ENCODE measurements at places on chromosomes 3 and 15.

- H3K4me1 ChIP-seq: peaks cover 6% of the 10 kb centered on the region
- H3K27ac ChIP-seq: no peak overlapping the region
- H3K36me3 ChIP-seq: no peaks in the 10 kb centered on the region
Measured at GRCh38 chr15:92669432-92669831, 13.9 kb upstream of the FAM174B start.

DNA sequence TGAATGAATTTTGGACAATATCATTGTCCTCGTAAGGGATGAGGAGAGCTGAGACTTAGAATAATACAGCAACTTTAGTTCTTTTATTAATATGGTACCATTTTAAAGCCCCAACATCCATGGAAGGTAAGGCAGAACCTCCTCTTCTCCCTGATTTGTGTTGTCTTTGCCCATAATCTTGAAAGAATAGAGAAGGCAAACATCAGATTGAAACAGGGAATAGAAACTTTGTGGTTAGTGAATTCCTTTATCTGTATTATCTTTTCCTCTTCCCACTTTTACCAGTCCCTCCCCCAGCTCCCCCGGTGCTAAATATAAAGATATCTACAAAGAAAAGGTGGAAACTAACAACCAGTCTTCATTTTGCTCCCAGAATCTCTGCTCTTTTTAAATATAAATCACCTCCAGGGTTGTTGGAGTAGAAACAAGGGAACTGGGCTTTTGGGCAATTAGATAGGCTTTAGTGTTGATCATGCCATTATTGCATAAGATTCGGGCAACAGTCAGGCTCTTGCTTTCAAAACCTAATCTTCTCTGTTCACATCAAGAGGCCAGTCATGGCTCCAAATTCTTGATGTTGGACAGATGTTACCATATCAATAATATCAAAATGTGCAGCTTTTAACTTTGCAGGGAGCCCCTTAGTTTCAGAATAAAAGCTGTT is 32.5 kb downstream of the ITPR1 start:
- H3K4me3 ChIP-seq: no peak overlapping the region
- no peak overlapping the region for H3K27ac ChIP-seq
- DNase-seq: no peak
- no peaks in the 10 kb centered on the region for H3K27me3 ChIP-seq

DNA sequence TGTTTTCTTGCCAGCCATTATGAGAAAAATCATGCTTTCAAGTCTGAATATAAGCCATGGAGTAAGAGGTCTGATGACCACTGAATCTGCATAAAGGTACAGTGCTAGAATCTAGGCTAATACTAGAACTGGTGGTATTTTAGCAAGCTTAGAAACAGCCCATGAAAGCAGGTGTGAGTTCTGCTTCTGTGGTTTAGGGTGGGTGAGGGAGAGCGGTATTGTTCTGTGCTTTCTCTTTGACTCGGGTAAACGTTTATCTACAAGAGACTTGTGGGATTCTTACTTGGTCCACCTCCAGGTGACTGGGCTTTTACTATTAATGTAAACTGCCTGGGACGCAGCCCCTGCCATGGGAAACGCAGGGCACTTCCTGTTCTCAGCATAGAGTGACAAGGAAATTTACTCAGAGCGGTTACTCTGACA is 55.2 kb downstream of the PGPEP1L start:
- peak overlapping the region; percentile 10 for H3K4me3 ChIP-seq
- peaks cover 23% of the 10 kb centered on the region for H3K36me3 ChIP-seq
- peaks cover 19% of the 10 kb centered on the region for H3K4me1 ChIP-seq
- H3K27me3 ChIP-seq: no peaks in the 10 kb centered on the region
- H3K27ac ChIP-seq: peak overlapping the region; percentile 69
- no peak for DNase-seq

- H3K27ac ChIP-seq: no peak overlapping the region
- no peaks in the 10 kb centered on the region for H3K36me3 ChIP-seq
- no peak for DNase-seq
- H3K27me3 ChIP-seq: no peaks in the 10 kb centered on the region
- H3K4me1 ChIP-seq: no peaks in the 10 kb centered on the region
- H3K4me3 ChIP-seq: no peak overlapping the region
Measured at GRCh38 chr15:37134699-37135131, 34.4 kb upstream of the MEIS2 start.

GRCh38 chr15:90141646-90142045 is 39.4 kb upstream of the IDH2 start:
- peaks cover 27% of the 10 kb centered on the region for H3K4me1 ChIP-seq
- no peaks in the 10 kb centered on the region for H3K27me3 ChIP-seq
- H3K27ac ChIP-seq: peak overlapping the region; percentile 24
- H3K4me3 ChIP-seq: no peak overlapping the region
- H3K36me3 ChIP-seq: no peaks in the 10 kb centered on the region
- no peak for DNase-seq

- H3K27me3 ChIP-seq: peaks cover 13% of the 10 kb centered on the region
- H3K36me3 ChIP-seq: no peaks in the 10 kb centered on the region
- H3K27ac ChIP-seq: no peak overlapping the region
- no peak overlapping the region for H3K4me3 ChIP-seq
- peaks cover 5% of the 10 kb centered on the region for H3K4me1 ChIP-seq
- DNase-seq: no peak
Measured at GRCh38 chr15:69849232-69849610, 248.5 kb downstream of the TLE3 start.

- peaks cover 75% of the 10 kb centered on the region for H3K36me3 ChIP-seq
- H3K27me3 ChIP-seq: no peaks in the 10 kb centered on the region
- no peak for DNase-seq
- peaks cover 62% of the 10 kb centered on the region for H3K4me1 ChIP-seq
Measured at GRCh38 chr15:101225658-101226057, 26.2 kb downstream of the CHSY1 start.

GRCh38 chr3:61236556-61236955 is 14.7 kb downstream of the FHIT start:
- peaks cover 5% of the 10 kb centered on the region for H3K4me1 ChIP-seq
- no peak overlapping the region for H3K4me3 ChIP-seq
- no peak for DNase-seq
- no peaks in the 10 kb centered on the region for H3K27me3 ChIP-seq

DNA sequence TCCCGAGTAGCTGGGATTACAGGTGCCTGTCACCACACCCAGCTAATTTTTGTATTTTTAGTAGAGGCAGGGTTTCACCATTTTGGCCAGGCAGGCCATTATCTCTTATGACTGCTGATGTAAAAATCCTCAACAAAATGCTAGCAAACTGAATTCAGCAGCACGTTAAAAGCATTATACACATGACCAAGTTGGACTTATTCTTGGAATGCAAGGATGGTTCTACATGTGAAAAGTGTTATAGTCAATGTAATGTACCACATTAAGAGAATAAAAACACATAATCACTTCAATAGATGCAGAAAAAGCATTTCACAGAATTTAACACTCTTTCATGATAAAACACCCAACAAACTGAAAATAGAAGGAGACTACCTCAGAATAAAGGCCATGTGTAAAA is 20.2 kb downstream of the RNF13 start:
- no peak overlapping the region for H3K27ac ChIP-seq
- H3K4me1 ChIP-seq: no peaks in the 10 kb centered on the region
- H3K36me3 ChIP-seq: peaks cover 65% of the 10 kb centered on the region
- DNase-seq: no peak
- H3K4me3 ChIP-seq: no peak overlapping the region

- H3K4me3 ChIP-seq: no peak overlapping the region
- H3K36me3 ChIP-seq: peaks cover 50% of the 10 kb centered on the region
- no peaks in the 10 kb centered on the region for H3K27me3 ChIP-seq
- DNase-seq: peak; percentile 30
- peak overlapping the region; percentile 5 for H3K27ac ChIP-seq
Measured at GRCh38 chr15:32651229-32651837, 9.8 kb downstream of the SCG5 start.

DNA sequence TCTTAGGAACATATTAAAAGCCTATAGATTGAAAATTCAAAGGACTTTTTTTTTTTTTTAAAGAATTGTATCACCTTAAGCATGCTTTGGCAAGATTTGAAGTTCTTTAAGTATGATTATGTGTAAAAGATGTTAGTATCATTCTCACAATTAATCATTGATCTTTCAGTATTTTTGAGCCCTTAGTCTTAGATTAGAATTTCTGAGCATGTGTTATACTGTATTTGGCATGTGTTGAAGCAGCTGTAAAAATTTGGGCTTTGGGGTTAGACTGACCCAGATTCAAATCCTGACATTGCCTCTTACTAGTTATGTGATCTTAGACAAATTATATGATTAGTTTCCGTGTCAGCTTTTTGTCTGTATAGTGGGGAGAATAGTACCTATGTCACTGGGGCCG is 6.3 kb downstream of the OXSR1 start:
- peaks cover 69% of the 10 kb centered on the region for H3K4me1 ChIP-seq
- no peak for DNase-seq

GRCh38 chr3:47515864-47516319 is 2.4 kb upstream of the ELP6 start:
- H3K4me1 ChIP-seq: peaks cover 17% of the 10 kb centered on the region
- no peak for DNase-seq
- peaks cover 4% of the 10 kb centered on the region for H3K27me3 ChIP-seq

DNA sequence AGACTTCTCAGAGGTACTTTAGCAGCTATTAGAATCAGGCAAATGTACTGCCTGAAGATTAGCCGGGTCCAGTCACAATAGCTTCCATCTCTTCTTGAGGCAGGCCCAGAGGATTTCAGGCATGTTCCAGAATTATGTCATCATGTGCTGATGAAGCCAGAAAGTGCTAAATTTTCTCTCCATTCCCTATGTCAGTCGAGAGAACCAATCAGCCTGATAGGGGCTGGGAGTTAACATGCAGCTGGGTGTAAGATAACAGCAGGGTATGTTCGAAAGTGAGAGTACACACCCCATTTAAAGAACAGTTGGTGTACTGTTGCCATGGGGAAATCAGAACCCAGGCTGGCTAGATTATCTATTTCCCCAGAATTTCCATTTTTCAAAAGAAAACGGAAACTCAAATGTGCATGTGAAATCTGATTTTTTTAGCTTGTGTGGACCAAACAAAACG is 48.7 kb downstream of the MYH15 start:
- H3K4me1 ChIP-seq: peaks cover 3% of the 10 kb centered on the region
- no peak for DNase-seq
- no peak overlapping the region for H3K27ac ChIP-seq
- H3K4me3 ChIP-seq: no peak overlapping the region
- peaks cover 5% of the 10 kb centered on the region for H3K27me3 ChIP-seq

DNA sequence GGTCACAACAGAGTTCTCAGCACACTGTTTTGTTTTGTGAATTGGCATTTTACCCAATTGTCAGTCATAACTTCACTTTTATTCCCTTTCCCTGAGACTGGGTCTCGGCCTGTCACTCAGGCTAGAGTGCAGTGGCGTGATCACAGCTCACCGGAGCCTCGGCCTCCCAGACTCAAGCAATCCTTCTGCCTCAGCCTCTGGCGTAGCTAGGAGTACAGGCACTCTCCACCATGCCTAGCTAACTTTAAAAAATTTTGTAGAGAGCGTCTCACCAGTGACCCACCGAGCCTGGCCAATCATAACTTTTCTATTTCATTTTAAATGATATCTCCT is 26.5 kb downstream of the TRIM71 start:
- peaks cover 10% of the 10 kb centered on the region for H3K4me1 ChIP-seq
- no peak for DNase-seq
- peaks cover 7% of the 10 kb centered on the region for H3K27me3 ChIP-seq
- no peak overlapping the region for H3K4me3 ChIP-seq

- no peak overlapping the region for H3K27ac ChIP-seq
- no peak overlapping the region for H3K4me3 ChIP-seq
- H3K4me1 ChIP-seq: peaks cover 10% of the 10 kb centered on the region
- H3K36me3 ChIP-seq: no peaks in the 10 kb centered on the region
- no peaks in the 10 kb centered on the region for H3K27me3 ChIP-seq
Measured at GRCh38 chr3:126544596-126545281, 14.0 kb downstream of the C3orf22 start.

- H3K4me1 ChIP-seq: no peaks in the 10 kb centered on the region
- DNase-seq: no peak
- H3K27me3 ChIP-seq: no peaks in the 10 kb centered on the region
- no peaks in the 10 kb centered on the region for H3K36me3 ChIP-seq
- no peak overlapping the region for H3K4me3 ChIP-seq
Measured at GRCh38 chr15:33454996-33455395, 144.2 kb downstream of the RYR3 start.

GRCh38 chr15:59687836-59688235 is 1.3 kb downstream of the BNIP2 start:
- peaks cover 42% of the 10 kb centered on the region for H3K36me3 ChIP-seq
- peaks cover 48% of the 10 kb centered on the region for H3K4me1 ChIP-seq
- peak; percentile 16 for DNase-seq
- H3K27me3 ChIP-seq: no peaks in the 10 kb centered on the region
- peak overlapping the region; percentile 98 for H3K27ac ChIP-seq

DNA sequence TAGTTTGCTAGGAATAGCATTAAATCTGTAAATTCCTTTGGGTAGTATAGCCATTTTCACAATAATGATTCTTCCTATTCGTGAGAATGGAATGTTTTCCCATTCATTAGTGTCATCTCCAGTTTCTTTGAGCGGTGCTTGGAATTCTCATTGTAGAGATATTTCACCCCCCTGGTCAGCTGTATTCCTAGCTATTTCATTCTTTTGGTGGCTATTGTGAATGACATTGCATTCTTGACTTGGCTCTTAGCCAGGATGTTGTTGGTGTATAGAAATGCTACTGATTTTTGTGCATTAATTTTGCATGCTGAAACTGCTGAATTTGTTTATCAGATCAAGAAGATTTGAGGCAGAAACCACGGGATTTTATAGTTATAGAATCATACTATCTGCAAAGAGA is 690.5 kb upstream of the ALCAM start:
- no peaks in the 10 kb centered on the region for H3K36me3 ChIP-seq
- no peaks in the 10 kb centered on the region for H3K27me3 ChIP-seq
- H3K27ac ChIP-seq: no peak overlapping the region
- H3K4me1 ChIP-seq: no peaks in the 10 kb centered on the region

DNA sequence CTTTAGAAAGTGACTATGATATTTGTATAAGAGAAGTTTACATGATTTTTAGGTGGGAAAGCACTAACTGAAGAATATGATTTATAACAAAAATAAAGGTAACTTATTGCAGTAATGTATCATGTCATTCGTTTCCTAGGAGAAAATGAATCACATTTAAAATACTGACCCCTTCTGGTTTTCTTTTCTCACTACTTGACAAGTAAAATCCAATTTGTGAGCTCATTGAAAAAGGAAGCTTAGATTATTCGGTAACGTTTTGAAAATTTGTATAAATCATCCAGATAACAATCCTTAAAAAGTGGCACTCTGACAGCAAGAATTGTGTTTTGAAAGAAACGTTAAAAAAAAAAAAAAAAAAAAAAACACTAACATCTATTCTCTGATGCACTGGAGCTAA is 39.0 kb downstream of the NSUN3 start:
- no peaks in the 10 kb centered on the region for H3K27me3 ChIP-seq
- H3K4me1 ChIP-seq: peaks cover 10% of the 10 kb centered on the region
- no peak for DNase-seq
- H3K4me3 ChIP-seq: no peak overlapping the region
- peaks cover 40% of the 10 kb centered on the region for H3K36me3 ChIP-seq

GRCh38 chr15:59994888-59995557 is 9.1 kb upstream of the FOXB1 start:
- no peak for DNase-seq
- H3K27ac ChIP-seq: no peak overlapping the region
- H3K36me3 ChIP-seq: peaks cover 9% of the 10 kb centered on the region
- H3K27me3 ChIP-seq: peaks cover 85% of the 10 kb centered on the region
- peak overlapping the region; percentile 15 for H3K4me3 ChIP-seq
- peaks cover 49% of the 10 kb centered on the region for H3K4me1 ChIP-seq

Measured in activated T-helper 2 cell treated with anti-CD3 and anti-CD28 coated beads, Interferon-gamma antibody, Interleukin-2, Interleukin-4, amounts not matched to agents 10 μg/mL and 5 μg/mL and 100 μg/mL, durations not matched to agents 14 hours and 24 hours and 36 hours (primary cell).